Activated CD8-positive, alpha-beta memory T cell treated with anti-CD3 and anti-CD28 coated beads, Interleukin-2, amount 50 U/mL, for 4 hours (primary cell): ENCODE measurements at places on chromosomes 16 and 17.

GRCh38 chr16:2205967-2206313 is 686 bp downstream of the MLST8 start:
- DNase-seq, result no peak

GRCh38 chr17:32486111-32486700 is 587 bp upstream of the CDK5R1 start:
- DNase-seq, result peak; percentile 68

GRCh38 chr17:82328141-82328993 is 5.2 kb downstream of the SECTM1 start:
- DNase-seq, result no peak

GRCh38 chr17:49514071-49514721 is 19.1 kb downstream of the NGFR start:
- DNase-seq, result no peak

- no peak for DNase-seq
Observed at GRCh38 chr16:79909571-79909970, 309.0 kb upstream of the MAF start.

DNA sequence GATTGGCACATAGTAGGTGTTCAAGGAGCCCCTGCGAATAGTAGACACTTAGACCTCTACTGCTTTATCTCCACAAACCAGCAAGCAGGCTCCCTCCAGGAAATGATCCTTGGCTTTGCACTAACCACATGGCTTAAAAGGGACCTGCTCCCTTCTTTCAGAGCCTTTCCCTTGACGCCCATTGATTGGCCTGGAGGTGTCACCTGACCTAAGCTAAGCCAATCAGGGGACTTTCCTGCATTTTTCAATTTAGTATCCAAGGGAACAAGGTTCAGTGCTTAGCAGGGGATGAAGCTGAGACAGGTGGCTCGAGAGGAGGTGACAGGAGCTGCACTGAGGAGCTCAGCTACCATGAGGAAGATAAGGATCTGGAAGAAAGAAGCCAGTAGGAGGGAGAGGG is 52.8 kb downstream of the CLEC19A start:
- DNase-seq, result no peak

- DNase-seq, result no peak
Observed at GRCh38 chr17:73634629-73635028, 9.6 kb downstream of the SDK2 start.
